Pons (tissue), 1 donor: ENCODE measurements at places on chromosomes 6 and 20.

- DNase-seq = no peak
Measured at GRCh38 chr6:127446356-127446755, 12.8 kb downstream of the KIAA0408 start.

DNA sequence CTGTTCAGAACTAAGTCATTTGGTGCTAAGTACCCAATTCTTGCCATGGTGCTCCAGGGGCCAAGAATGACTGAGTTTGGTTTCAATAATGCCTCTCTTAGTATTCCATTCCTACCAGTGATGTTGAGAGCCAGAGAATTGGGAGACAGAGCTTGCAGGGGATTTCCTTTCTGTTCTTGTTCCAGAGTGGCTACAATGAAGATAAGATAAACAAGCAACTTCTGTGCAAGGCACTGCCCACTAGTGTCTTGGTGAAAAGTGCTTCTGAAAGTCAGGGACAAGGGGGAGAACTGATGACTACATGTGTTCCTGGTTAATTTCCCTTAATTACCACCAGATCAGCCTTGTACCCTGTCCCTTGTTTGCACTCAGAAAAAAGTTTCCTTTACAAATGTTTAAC is 421.6 kb downstream of the BCKDHB start:
- DNase-seq = no peak

GRCh38 chr6:41464481-41464880 is 81.7 kb upstream of the FOXP4 start:
- DNase-seq = no peak

DNA sequence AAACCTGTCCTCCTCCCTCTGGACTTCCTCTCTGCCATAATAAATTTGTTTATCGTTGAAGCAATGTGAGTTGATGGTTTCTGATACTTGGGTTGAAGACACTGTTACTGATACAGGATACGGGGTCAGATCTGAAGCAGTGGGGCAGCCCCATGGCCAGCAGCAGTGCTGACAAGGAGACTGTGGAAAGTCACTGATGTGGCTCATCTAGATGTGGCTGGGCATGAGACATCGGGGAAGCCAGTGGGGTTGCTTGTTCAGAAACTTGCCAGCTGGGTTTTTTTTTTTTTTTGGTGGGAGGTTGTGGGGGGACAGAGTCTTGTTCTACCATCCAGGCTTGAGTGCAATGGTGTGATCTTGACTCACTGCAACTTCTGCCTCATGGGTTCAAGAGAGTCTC is 2.6 kb upstream of the BPI start:
- no peak for DNase-seq

- peak; percentile 7 for DNase-seq
Measured at GRCh38 chr20:58140787-58141425, 87.5 kb downstream of the ANKRD60 start.

- DNase-seq = no peak
Measured at GRCh38 chr6:15411766-15412165, 165.9 kb downstream of the JARID2 start.
